Bronchial smooth muscle cell (primary cell): ENCODE measurements at places on chromosomes 3 and 15. TPM values are rescaled to one million over a fixed set of nuclear protein-coding genes. Genes with fewer than 3 reads are reported as not detected.

Gene PLXND1
- total RNA-seq = 57.4 and 65.5 TPM in 2 replicates

Gene FGF7
- 393 and 762 TPM in 2 replicates for total RNA-seq

Gene GUCA1C
- total RNA-seq = not detected in 2 replicates

Gene PCLAF
- 11.2 and 20.8 TPM in 2 replicates for total RNA-seq

Gene BCHE
- 0.77 and 10.4 TPM in 2 replicates for total RNA-seq

Gene FRMD4B
- total RNA-seq = under 0.01 and 0.16 TPM in 2 replicates

Gene GP9
- total RNA-seq = not detected in 2 replicates

Gene SI
- total RNA-seq = not detected in 2 replicates

Gene GPR171
- total RNA-seq = not detected in 2 replicates

Gene GOLGA8S
- total RNA-seq = under 0.01 and 0.09 TPM in 2 replicates

Gene RNF123
- 18.8 and 22.7 TPM in 2 replicates for total RNA-seq

Gene KBTBD8
- 0.77 and 1.4 TPM in 2 replicates for total RNA-seq

Gene GRIP2
- 0.09 and 0.79 TPM in 2 replicates for total RNA-seq

Gene LYSMD2
- total RNA-seq = 1.3 and 2.5 TPM in 2 replicates

Gene PHLDB2
- 19.5 and 22.9 TPM in 2 replicates for total RNA-seq

Gene ROPN1B
- not detected in 2 replicates for total RNA-seq

Gene P3H2
- 2.6 and 4.3 TPM in 2 replicates for total RNA-seq

Gene SLC9C1
- not detected in 2 replicates for total RNA-seq

Gene SLC22A14
- under 0.01 and 0.17 TPM in 2 replicates for total RNA-seq

Gene ZMYND10
- 1.3 and 1.4 TPM in 2 replicates for total RNA-seq

Gene SCN11A
- under 0.01 TPM in 1 of 2 replicates, not detected in the other for total RNA-seq

Gene ZIC4
- total RNA-seq = under 0.01 TPM in 1 of 2 replicates, not detected in the other

Gene UNC13C
- not detected in 2 replicates for total RNA-seq

Gene ACTC1
- total RNA-seq = 0.16 TPM in 1 of 2 replicates, not detected in the other

Gene FAM107A
- total RNA-seq = 0.09 and 0.16 TPM in 2 replicates

Gene OR5K2
- not detected in 2 replicates for total RNA-seq

Gene TNNC1
- total RNA-seq = 0.43 and 0.63 TPM in 2 replicates

Gene HES1
- total RNA-seq = 2.4 and 4.7 TPM in 2 replicates

Gene CNTN6
- total RNA-seq = not detected in 2 replicates
